GDM1 (cell line): ENCODE measurements at places on chromosomes 2 and 18.

GRCh38 chr18:21826641-21827302, 86.2 kb downstream of the MIB1 start:
- no peak for DNase-seq

- DNase-seq, result peak; percentile 42
Observed at GRCh38 chr2:25301453-25302352, 40.0 kb downstream of the DNMT3A start.

DNA sequence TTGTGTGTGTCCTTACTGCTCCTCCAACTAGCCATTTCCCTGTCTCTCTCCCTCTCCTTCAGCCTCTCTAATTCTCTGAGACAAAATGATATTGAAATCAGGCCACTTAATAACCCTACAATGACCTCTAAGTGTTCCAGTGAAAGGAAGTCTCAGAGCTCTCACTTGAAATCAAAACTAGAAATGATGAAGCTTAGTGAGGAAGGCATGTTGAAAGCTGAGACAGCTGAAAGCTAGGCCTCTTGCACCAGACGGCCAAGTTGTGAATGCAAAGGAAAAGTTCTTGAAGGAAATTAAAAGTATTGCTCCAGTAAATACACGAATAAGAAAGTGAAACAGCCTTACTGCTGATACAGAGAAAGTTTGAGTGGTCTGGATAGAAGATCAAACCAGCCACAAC, 72.9 kb downstream of the PRKCE start:
- DNase-seq, result no peak

GRCh38 chr2:207332480-207333212, 166.9 kb upstream of the KLF7 start:
- DNase-seq, result no peak

DNA sequence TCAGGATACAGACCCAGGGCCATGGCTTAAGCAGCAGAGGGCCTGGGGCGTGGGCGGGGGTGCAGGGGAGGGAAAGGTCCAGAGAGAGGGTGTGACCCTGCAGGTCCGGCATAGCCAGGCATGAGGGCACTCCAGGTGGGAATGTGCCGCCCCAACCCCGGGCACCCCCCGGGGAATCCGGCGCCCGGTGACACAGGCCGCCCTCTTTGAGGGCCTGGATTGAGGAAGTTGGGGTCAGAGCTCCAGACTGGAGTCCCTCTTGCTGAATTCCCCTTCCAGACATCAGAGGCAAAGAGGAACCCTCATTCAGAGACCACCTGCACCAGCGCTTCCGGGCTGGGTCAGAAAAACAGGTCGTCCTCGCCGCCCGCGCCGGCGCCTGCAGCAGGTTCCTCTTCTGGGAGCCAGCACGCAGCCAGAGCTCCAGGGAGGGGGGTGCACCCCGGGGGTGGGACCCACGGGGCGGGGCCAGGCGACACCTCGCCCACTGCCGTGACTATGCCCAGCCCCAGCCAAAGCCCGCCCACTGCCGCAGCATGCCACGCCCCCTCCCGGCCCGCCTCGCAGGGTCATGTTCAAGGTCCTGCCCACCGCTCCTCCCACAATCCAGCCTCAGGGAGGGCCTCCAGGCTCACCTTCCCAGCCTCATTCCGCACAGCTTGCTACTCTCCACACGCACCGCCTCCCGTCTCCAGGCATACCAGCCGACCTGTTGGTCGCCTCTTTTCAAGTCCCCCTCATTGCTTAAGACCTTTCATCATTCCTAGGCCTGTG, 98.3 kb upstream of the ID2 start:
- DNase-seq, result peak; percentile 96

- no peak for DNase-seq
Observed at GRCh38 chr18:70382017-70382416, 93.2 kb downstream of the SOCS6 start.

DNA sequence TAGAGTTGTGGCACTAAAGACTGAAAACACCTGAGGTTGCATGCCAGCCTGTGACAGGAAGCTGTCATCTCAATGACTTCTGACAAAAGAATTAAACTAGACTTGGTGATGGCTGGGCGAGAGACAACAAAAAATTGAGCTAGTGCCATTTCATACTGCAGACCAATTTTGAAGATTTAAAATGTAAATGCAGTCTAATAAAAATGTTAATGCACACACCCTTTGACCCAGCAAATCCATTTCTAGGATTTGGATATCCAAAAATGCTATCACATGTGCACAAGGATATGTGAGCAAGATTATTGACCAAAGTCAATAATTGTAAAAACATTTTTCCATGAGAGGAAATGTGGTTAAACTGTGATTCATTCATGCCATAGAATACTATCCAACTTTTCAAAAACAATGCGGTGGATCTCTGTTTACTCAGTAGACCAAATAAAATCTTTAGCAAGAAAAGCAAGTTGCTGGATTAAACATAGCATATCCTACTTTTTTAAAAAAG, 5.6 kb downstream of the FBXO36 start:
- DNase-seq, result no peak

DNA sequence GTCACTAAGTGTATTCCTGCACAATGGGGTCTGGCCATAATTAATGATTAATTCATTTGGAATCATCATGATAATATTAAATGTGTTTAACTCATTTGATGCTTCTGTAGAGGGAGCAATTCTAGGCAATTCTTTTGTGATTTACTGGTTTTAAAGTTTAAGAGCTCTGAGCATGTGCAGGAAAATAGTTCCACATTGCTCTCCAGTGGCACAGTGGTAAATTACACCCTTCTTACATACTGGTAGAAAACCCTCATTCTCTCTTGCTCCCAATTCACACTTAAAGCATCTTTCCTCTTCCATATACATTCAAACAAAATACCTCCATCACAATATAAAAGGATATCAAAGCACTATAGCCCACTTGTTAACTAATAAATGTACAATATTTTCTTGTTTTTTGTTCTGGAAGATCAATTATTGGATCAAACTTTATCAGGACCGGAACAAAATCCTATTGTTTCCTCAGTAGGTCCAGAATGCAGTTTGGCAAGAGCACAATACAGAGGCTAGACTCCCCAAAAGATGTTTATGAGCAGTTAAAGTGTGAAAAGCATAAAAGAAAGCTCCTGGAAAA, 844.3 kb downstream of the MBD2 start:
- no peak for DNase-seq

DNA sequence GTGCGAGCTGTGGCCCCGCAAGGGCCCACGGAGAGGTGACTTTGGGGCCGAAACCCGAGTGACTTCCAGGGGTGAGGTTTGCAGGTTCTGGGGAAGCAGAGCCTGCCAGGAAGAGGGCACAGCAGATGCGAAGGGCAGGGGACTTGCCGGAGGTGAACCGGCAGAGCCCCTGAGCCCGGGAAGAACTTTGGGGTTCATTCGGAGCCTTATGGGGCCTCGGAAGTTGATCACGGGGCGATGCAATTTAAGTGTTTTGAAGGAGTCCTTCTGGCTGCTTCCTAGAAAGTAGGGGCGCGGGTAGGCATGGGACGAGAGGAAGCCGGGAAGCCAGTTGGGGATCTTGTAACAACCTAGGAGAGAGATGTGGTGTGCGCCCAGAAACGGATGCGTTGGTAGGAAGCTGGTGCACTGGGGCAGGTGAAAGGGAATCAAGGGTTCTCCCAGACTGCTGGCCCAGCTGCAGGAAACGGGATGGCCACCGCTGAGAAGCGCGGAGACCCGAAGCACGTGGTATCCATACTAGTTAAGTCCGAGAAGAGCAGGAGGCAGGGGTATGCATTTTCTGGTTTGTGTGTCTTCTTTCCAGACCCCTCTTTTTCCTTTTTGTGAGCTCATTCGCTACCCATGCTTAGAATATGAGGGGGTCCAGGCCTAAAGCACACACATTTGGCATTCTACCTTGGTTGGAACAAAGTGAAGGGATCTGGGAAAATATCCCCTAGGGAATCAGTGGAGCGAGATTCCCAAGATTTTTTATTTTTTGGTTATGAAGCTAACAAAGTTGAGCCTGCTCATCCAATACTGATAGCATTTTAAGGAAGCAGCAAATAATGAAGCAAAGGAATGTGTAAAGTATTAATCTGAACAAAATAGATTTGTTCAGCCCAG, 758 bp downstream of the SCLY start:
- no peak for DNase-seq

DNA sequence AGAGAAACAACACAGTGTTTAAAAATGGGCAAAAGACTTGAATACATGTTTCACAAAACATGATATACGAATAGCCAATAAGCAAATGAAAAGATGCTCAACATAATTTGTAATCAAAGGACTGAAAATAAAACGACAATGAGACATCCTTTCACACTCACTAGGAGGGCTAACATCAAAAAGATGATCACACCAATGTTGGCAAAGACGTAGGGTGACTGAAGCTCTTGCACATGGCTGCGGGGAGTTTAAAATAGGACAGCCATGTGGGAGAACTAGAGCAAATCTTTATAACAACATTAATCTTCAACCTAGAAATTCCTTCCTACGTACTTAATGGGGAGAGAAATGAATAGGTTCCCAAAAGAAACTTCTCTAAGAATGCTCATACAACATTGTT, 19.2 kb upstream of the SEH1L start:
- DNase-seq, result no peak

- DNase-seq, result no peak
Observed at GRCh38 chr2:42879121-42879705, 86.8 kb upstream of the HAAO start.

GRCh38 chr2:24509425-24509824, 18.4 kb downstream of the NCOA1 start:
- DNase-seq, result no peak

DNA sequence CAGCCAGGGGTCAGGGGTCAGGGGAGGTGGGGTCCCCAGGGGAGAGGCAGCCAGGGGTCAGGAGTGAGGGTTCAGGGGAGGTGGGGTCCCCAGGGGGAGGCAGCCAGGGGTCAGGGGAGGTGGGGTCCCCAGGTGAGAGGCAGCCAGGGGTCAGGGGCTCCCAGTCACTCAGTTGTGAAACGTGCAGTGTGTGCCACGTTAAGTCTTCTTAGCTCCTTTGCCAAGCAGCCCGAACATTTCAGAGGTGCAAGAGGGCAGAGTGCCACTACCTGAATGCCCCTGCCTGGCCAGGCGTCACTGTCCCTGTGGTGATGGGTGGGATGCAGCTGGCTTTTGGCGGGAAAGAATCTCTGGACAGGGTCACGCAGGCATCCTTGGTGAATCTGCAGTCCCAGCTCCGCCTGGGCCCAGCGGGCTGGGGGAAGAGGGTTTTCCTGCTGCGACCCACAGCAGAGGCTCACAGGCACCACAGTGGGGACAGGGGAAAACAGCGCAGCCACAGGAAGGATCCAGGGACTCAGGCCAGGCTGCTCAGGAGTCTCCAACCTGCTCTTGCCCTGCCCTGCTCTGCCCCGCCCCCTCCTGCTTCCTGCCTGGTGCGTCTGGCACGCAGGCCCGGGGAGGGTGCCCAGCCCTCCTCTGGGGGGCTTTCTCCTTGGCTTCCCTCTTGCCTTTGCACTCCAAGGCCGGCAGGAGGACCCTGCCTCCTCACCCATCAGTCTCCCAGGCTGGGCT, 188.3 kb downstream of the TWIST2 start:
- no peak for DNase-seq

GRCh38 chr18:55376387-55376786, 211.6 kb downstream of the TCF4 start:
- no peak for DNase-seq

DNA sequence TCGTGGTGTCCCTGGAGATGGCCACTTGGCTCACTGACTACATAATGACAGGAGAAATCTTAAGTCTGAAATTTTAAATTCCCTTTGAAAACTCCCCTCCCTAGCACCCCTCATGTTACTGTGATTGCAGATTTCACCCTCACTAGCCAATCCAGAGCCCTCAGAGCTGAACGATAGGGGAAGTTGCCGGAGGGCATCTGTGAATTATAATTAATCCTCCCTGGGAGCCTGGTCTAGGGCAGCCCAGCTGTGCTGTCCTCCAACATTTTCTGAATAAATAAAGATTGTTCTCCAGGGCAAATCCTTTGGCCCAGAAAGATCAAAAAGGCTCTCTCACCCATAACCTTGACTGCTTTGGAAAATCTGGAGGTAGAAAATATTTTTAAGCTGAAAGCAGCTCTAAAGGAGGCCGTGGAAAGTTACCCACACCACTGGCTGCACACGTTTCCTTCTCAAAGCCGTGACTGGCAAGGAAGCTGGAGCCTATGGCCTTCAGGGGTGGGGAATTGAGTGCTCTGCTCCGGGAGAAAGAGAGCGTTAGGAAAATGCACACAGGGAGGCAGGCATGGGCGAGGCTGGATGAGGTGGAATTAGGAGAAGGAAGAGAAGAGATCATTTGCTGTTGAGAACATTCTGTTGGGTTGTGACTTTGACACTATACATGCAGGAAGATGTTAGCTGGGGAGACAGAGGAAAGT, 68.9 kb upstream of the CNGA3 start:
- no peak for DNase-seq

- DNase-seq, result no peak
Observed at GRCh38 chr2:23215016-23215415, 170.0 kb upstream of the KLHL29 start.

DNA sequence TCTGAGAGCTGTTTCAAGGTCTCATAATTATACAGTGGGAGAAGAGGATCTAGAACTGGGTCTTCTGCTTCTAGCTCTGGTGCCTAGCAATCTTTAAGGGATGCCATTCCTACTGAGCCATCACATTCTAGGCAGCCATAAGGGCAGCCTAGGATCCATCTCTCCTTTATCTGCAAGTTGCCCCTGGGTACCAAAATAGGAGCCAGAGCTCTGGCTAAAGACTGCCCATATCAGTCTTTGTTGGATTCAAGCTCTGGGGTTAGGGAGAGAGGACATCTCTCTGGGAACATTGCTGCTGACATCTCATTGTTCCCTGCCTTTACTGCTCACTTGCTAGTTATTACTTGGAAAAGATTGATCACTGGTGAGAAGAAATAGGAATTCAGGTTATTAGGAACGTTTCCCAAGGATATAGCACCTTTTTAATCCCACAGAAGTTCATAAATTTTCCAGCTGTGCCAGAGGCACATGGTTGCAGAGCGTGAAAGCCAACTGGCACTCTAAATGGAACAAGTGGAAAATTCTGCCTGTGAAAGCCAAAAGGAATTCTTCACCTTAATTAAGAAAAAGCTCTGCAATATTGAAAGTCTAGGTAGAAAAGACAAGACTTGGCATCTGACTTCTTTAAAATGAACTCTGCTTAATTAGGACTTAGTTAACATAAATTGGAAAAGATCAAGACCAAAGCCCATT, 102.2 kb downstream of the CDC42EP3 start:
- DNase-seq, result no peak

GRCh38 chr2:192035731-192036442, 158.8 kb downstream of the TMEFF2 start:
- DNase-seq, result no peak

- DNase-seq, result no peak
Observed at GRCh38 chr18:76697441-76697901, 124.9 kb upstream of the ZNF236 start.

GRCh38 chr2:182761903-182762302, 45.8 kb downstream of the DNAJC10 start:
- no peak for DNase-seq

DNA sequence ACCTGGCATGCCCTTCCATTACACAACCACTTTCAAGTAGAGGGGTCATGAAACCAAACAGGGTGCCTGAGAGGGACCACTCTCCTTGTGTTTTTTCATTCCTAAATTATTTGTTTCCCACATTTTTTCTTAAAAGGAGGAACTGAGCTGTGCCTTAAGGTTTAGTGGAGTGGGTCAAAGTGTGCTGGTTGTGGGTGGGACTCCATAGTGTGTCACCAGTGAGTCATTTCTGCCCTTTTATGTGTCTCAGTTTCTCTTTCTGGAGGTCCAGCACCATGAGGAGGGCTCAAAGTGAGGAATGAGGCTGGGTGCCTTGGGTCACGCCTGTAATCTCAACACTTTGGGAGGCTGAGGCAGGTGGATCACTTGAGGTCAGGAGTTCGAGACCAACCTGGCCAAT, 37.8 kb downstream of the COMMD1 start:
- no peak for DNase-seq

GRCh38 chr2:74984947-74985637, 26.6 kb downstream of the POLE4 start:
- DNase-seq, result no peak

- no peak for DNase-seq
Observed at GRCh38 chr2:133439565-133439920, 128.7 kb downstream of the NCKAP5 start.
